ENCODE measurements at places on chromosomes 13 and 19.

DNA sequence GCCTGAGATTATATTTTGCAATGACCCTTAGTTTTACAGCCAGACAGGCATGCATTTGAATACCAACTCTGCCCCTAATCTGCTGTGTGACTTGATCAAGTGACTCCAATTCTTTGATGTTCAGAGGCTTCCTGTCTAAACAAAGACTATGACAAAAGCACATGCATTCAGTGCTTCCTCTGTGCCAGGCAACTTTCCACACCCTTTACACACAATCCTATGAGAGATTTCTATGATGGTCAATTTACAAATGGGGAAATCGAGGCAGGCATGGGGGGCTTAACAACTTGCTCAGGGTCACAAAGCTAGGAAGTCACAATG lies 3.7 kb upstream of the LYPD3 start:
- no peak for DNase-seq

DNA sequence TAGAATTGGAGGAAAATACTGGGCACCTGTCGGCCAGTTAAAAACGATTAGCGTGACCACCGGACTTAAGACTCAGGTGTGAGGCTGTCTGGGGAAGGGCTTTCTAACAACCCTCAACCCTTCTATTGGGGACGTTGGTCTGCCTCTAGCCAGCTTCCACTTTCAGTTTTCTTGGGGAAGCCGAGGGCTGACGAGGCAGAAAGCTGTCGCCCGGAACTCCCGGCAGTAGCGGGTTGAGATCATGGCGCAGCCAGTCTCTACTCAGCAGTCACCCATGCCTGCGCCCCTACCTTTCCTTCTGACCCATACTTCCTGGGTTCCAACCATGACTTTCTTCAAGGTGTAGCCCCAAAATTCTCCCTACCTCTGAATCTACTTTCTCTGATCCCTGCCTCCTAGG lies 1424.1 kb downstream of the SLITRK1 start:
- DNase-seq = no peak

- no peak for DNase-seq
Measured at GRCh38 chr19:13016245-13016627, 21.0 kb downstream of the NFIX start.

DNA sequence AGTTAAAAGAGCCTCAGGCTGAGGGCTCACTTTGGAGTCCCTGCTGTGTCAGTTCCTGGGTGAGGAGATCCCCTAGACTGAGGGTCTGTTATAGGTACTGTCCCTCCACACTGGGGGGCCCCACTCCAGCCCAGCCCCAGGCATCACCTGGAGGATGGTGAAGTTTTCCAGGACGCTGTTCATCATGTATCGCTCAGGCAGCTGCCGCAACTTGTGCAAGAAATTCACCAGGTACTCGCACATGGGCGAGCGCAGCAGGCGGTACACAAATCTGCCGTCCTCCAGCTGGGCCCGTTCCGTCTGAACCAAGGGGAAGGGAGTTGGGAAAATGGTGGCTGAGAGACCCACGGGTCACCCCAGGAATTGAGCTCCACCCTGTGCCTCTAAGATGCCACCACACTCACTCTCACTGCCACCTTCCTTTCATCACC lies 7.1 kb downstream of the CD37 start:
- DNase-seq = no peak

- DNase-seq = no peak
Measured at GRCh38 chr13:25860265-25860664, 191.6 kb downstream of the SHISA2 start.

DNA sequence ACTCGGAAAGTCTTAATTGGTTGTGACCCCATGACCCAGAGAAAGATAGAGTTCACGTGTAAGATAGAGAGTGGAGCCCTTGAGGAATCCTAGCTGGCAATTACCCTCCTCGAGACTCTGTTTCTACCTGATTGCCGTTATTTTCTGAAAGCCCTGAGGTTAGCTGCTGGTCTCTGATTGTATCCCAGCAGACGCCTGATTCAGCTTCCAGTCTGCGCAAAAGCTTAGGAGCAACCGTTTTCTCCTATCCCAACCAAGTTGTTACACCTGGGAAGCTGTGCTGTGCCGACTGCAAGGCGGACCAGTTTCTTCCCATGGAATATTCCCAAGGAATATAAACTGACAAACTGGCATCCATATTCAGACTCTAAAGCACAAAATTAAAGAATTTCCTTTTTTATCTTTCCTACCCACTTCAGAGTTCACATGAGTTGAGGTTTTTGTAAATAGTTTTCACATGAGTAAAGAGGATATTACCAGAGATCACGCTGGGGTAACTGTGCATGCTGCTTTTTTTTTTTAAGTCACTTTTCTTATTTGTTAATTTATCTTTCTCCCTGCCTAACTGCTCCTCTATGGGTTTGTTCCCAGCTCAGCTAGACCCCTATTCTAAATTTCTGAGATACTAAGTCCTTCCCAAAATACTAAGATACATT lies 1.5 kb upstream of the TRPC4 start:
- DNase-seq = no peak

DNA sequence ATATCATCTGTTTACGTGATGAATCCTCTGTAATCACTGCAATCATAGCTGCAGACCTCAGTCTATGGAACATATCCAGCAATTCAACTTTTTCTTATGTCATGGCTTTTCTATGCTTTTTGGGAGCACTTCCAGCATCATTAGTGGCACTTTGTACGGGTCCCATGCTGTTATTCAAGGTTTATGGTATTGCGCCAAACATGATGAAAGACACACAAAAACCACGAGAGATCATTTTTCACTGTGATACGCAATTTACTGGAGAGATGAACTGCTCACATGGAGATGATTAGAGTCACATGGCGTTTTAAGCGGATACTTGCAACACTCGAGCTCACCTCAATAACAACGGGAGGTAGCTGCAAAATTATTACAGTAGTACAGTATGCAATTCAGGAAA lies 2101.7 kb upstream of the PCDH20 start:
- peak; percentile 78 for DNase-seq

GRCh38 chr13:27712421-27712820 lies 79.9 kb upstream of the GSX1 start:
- DNase-seq = no peak

DNA sequence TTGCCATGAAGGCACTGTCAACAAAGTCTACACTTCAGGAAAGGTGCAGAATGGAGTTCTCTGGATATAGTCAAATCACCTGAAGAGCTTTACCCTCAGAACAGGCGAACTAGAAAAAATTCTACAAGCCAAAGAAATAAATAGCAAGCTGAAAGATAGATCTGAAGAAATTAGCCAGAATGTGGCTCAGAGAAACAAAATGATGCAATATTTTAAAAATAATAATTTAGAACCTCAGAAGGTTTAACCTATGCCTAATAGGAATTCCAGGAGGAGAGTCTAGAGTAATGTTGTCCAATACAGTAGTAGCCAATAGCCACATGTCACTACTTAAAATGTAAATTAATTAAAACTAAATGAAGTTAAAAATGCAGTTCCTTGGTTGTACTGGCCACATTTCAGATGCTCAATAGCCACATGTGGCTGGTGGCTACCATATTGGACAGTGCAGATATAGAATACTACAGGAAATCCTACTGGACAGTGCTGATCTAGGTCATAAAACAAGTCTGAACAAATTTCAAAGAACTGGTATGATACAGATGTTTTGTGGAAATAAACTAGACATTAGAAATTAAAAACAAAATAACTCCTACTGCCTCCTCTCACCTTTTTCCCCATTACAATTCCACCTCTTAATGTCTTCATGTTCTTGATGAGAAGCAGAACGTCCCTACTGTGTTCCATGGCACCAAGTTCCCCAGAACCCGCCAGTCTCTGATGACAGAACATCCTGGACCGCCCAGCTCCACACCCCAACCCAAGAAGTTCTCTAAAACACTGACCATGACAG lies 679 bp upstream of the CDADC1 start:
- DNase-seq = no peak

- no peak for DNase-seq
Measured at GRCh38 chr19:13861392-13861713, 15.6 kb upstream of the NANOS3 start.

- DNase-seq = no peak
Measured at GRCh38 chr13:108268466-108269112, 929 bp upstream of the TNFSF13B start.

- DNase-seq = no peak
Measured at GRCh38 chr13:39565036-39565949, 37.7 kb downstream of the LHFPL6 start.

DNA sequence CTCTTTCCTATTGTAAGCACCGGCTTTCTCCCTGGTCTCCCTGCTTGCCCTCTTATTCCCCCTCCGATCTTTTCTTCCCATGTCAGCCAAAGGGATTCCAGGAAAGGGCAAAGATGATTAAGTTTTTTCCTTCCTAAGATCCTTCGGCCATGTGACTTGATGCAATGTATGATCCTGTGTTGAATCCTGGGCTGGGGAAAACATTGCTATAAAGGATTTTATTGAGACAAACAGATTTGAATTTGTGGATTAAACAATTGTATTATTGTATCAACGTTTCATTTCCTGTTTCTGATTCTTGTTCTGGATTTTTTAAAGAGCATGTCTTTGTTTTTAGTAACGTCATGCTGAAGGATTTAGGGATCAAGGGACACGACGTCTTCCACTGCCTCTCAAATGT lies 16.9 kb upstream of the ZNF541 start:
- DNase-seq = no peak

DNA sequence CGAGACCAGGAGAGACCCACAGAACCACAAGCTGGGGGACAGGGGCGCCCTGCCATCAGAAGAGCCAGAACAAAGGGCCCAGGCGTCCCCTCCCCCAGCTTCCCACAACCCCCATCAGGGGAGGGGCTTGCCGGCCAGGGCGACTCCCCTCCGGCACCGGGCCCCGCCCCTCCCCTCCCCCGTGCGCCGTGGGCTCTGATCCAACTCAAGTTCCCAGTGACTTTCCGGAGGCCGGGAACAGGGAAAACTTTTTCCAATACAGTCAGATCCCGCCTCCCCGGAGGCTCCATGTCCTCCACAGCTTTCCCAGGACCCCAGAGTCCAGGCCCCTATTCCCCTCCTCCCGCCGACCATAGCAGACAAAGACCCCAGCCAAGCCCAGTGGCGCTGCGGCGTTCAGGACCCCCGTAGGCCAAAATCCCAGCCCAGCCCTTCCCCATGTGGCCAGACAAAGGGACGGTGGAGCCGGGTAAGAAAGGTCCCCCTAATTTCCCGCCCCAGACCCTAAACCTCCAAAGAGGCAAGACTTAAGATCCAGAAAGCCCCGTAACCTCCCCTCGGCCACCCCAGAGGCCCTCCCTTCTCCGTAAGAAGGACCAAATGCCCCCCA lies 673 bp downstream of the TEAD2 start:
- peak; percentile 95 for DNase-seq
